ENCODE measurements at places on chromosomes 1 and 21.

GRCh38 chr1:31704271-31705079 is 658 bp upstream of the COL16A1 start:
- DNase-seq: no peak

- DNase-seq: no peak
These were observed 25.4 kb upstream of the RGS16 start for GRCh38 chr1:182629499-182630096.

GRCh38 chr1:36740446-36740845 is 257.7 kb upstream of the CSF3R start:
- DNase-seq: no peak

GRCh38 chr1:224739997-224740684 is 124.0 kb downstream of the CNIH3 start:
- no peak for DNase-seq

GRCh38 chr1:1421907-1422464 is 910 bp upstream of the ANKRD65 start:
- no peak for DNase-seq

DNA sequence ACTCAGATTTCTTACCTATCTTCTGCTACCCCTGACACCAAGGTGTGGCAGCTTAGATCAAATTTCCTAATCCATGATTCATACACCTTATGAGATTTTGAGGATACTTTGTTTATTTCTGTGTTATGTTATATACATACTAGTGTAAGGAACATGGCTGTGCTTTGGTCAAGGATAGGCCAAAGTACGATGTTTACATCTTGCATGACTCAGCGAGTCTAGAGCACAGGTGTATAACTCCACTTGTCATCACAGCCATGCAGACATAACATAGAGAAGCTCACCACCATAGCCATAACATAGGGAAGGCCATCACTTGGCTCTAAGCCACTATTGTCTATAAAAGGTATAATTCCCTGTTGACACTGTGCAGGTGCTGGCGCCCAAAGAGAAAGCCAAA is 61.2 kb downstream of the GBP6 start:
- DNase-seq: peak; percentile 7

DNA sequence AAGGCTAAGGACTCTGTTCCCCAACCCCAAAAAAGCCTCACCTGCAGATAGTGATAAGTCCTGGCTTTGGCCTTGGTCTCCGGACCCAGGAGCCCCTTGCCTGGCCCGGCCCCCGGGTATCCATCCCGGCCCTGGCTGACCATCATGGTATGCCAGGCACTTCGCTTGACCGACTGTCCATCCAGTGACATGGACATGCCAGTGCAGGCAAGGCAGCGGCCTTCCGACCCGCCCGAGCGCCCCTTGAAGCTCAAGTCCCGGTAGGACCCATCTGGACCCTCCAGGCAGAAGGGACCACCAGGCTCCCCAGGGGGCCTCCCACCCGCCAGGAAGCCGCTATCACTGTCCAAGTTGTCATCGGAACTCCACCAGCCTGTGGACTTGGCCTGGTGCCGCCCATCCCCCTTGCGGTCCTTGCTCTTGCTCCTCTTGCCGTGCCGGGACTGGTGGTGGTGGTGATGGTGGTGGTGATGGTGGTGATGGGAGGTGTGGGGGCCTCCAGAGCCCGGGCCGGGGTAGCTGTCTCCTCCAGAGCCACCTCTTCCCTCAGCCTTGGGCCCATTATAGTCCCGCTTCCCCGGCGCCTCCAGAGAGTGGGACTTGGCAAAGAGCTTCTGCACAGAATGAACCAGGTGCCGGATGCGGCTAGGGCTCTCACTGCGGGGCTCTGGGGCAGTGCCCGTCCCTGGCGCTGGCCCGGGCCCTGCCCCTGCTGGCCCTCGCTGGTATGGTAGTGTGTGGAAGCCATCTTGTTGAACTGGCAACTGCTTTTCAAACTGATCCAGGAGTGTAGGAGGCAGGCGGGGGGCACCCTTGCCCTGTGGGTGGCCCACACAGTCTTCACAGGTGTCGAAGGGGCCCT is 25.0 kb downstream of the DLGAP3 start:
- DNase-seq: no peak

GRCh38 chr1:176773038-176773437 is 310.1 kb downstream of the PAPPA2 start:
- DNase-seq: no peak

DNA sequence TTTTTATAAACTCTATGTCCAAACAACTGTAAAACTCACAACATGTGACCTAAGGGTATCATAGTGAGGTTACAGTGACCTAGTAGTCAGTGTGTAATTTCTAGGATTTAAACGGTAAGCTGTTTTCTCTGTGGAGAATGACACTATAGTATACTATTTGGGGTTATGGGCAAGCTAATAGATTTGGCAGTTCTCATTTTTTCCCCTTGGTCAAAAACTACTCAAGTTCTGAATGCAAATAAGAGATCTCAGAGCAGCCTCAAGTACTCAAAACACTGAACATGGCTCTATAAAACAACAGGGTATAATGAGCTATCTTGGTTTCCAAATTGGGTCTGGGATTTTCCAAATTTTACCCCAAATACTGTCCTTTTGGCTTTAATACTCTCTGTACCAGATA is 88.5 kb upstream of the HMCN1 start:
- no peak for DNase-seq

- DNase-seq: peak; percentile 82
These were observed 291.1 kb upstream of the SGIP1 start for GRCh38 chr1:66242646-66243547.

DNA sequence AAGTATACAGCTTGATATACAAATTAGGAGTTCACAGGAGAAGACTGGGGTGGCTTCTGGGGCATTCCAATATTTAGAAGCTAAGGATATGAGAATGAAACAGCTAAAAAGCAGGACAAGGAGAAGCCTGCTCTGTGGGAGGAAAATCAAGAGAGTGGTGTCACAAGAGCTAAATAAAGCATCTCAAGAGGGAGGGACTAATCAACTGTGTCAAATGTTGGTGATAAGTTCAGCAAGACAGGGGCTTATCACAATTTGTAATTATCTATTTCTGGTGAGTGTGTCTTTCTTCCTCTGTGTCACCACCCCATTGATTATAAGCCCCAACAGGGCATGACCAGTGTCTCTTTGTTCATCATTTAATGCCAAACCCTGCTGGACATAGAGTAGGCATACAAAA is 295.8 kb upstream of the DUSP10 start:
- no peak for DNase-seq

GRCh38 chr21:25036775-25037174 is 570.5 kb downstream of the MRPL39 start:
- DNase-seq: no peak

DNA sequence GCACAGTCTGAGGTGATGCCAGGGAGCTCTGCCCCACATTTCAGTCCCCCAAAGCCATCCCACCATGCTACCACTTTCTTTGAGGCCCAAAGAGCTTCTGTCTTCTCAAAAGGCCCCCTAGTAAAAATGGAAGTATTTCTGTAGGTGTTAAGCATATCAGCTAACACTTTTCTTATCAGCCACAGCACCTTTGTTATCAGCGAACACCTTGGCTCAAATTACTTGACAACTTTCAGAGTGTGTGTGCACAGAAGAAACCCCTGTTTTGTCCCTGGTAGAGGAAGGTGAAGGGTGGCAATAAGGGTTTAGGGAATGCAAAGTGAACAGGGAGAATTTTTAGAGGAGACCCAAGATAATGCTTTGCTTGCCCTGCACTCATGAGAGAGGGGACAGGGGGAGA is 54.8 kb upstream of the GJA8 start:
- DNase-seq: no peak

- DNase-seq: no peak
These were observed 555.8 kb downstream of the DPYD start for GRCh38 chr1:97365026-97365425.

DNA sequence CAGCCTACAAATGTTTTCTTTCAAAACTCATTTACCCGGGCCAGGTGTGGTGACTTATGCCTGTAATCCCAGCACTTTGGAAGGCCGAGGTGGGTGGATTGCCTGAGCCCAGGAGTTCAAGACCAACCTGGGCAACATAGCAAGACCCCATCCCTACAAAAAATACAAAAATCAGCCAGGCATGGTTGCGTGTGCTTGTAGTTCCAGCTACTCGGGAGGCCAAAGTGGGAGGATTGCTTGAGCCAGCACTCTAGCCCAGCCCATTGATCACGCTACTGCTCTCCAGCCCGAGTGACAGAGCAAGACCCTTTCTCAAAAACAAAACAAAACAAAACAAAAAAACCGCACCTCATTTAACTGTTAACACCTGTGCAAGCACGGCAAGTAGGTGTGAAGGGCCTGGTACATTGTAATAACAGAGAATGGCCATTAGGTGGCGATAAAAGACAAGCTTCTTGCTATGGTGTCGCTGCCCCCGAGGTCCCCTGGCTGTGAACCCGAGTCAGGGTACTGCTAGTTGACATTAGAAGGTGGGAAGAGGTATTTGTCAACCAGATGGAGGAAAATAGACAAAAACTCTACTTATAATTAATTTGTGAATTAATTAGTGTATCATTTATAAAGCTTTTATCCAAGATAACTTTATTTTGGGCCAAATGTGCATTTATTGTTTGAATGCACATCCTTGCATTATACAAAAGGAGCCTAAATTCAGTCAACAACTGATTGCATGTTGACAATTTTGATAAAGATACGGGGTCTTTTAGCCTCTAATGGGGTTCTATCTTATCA is 66.5 kb downstream of the SH3BGR start:
- peak; percentile 74 for DNase-seq

DNA sequence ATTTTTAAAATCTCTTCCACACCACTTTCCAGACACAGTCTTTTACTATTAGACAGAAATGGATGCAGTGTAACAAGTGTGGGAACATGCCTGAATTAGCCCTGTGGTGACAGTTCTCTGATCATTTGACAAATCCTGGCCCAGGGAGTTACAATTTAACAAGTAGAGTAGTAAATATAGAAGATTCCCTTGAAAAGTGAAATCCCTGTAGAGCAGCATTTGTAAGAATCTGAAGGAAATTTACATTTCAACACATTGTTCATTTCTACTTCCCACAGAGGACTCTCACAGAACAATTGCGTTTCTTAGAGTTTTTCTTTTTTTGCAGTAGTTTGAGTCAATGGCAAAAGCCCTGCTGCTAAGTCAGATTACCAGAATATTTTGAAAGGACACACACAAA is 458.3 kb upstream of the BRINP3 start:
- no peak for DNase-seq

GRCh38 chr1:223034270-223034798 is 108.7 kb downstream of the TLR5 start:
- no peak for DNase-seq

DNA sequence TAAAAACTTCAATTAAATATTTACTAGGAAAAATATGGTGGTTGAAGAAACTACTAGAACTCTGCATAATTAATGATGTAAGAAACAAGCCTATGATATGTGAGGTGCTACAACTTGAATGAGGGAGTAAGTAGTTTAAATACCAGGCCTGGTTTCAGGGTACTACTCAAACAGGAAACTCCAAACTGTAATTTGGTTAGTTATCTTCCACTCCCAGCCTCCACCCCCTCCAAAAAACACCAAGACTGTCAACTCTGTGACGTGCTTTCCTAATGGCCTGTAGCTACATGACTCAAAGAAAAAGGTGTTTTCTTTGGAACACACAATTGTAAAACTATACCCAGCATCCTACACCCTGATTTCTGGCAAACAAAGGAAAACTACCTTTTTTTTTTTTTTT is 55.9 kb upstream of the RCC1 start:
- no peak for DNase-seq

DNA sequence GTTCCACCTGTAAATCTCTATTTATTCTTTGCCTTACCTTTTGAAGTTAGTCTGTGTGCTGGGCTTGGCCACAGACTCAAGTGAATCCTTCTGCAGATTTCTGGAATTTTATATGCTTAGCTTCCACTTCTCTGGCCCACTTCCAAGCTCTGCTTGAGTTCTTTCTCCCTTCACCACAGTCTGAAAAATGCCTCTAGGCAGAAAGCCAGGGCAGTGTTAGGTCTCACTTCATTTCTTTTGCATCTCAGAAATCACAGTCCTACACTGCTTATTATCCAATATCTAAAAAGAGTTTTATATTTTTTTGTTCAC is 48.9 kb downstream of the INKA2 start:
- DNase-seq: peak; percentile 32

GRCh38 chr1:177346790-177347359 is 176.1 kb downstream of the BRINP2 start:
- peak; percentile 32 for DNase-seq

- DNase-seq: no peak
These were observed 59.9 kb downstream of the APP start for GRCh38 chr21:26110715-26111114.

- no peak for DNase-seq
These were observed 47.2 kb upstream of the IFFO2 start for GRCh38 chr1:19003371-19004290.

DNA sequence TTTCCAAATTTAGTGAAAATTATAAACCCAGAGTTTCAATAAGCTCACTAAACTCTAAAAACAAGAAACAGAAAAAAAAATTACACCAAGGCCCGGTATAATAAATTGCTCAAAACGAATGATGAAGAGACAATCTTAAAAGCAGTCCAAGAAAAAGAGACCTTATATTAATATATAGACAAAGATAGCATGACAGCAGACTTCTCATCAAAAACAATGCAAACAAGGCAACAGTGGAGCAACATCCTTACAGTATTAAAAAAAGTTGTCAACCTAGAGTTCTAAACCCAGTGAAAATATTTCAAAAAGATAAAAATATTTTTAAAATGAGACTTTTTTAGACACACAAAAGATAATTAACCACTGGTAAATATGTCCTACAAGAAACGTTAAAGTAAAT is 46.7 kb downstream of the KIFAP3 start:
- DNase-seq: no peak

- DNase-seq: peak; percentile 77
These were observed 30.5 kb upstream of the LRIG2 start for GRCh38 chr1:113042285-113043143.

DNA sequence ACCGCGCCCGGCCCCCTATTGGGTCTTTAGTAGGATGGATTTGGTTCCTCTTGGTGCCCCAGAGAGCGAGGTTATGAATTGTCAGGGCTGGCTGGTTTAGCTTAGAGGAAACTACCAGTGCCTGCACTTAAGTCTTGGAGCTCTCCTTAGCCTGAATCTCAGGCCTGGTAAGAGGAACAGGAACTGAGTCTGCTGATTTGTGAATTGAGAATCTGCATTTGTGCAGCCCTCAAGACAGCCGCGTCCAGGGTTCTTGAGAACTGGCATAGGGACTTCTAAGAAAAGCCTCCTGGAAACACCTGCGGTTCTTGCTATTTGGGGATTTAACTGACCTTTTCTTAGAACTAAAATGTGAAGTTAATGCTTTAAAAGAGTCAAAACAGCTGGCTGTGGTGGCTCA is 1.7 kb downstream of the NECAP2 start:
- DNase-seq: no peak

GRCh38 chr1:41444785-41445184 is 39.7 kb downstream of the EDN2 start:
- no peak for DNase-seq

GRCh38 chr1:233843525-233844204 is 60.8 kb upstream of the SLC35F3 start:
- no peak for DNase-seq

GRCh38 chr1:246528933-246529731 is 22.1 kb upstream of the SMYD3 start:
- peak; percentile 18 for DNase-seq

GRCh38 chr1:6417961-6418667 is 1.6 kb downstream of the HES2 start:
- no peak for DNase-seq
